Hematopoietic multipotent progenitor cell treated with erythropoietin and hydrocortisone succinate and interleukin-3 and kit ligand, for 4 days (in vitro differentiated cells): ENCODE measurements at places on chromosomes 11 and 22.

GRCh38 chr11:73810637-73811036, 23.0 kb downstream of the MRPL48 start:
- no peak for DNase-seq

DNA sequence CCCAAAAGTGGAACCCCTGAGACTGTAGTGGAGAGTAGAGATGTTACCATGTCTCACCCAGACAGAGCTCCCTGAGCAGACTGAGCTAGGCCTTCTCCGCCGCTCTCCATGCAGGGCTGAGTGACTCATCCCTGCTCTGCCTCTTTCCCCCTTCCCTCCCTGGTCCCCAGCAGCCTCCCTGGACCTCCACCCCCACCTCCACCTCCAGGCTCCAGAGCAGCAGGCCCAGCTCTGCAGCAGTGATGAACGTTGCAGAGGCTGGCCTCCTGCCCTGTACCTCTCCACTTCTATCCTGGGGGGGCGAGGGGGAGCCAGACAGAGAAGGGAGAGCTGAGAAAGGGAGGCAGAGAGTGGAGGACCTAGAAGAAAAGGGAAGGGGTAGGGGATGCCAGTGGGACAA, 19.3 kb upstream of the ARAP1 start:
- no peak for DNase-seq

- no peak for DNase-seq
Measured at GRCh38 chr11:133921513-133921912, 35.3 kb downstream of the IGSF9B start.

GRCh38 chr11:98180511-98180910, 840.2 kb upstream of the CNTN5 start:
- DNase-seq, result no peak

- no peak for DNase-seq
Measured at GRCh38 chr11:67099831-67100324, 19.2 kb upstream of the KDM2A start.

DNA sequence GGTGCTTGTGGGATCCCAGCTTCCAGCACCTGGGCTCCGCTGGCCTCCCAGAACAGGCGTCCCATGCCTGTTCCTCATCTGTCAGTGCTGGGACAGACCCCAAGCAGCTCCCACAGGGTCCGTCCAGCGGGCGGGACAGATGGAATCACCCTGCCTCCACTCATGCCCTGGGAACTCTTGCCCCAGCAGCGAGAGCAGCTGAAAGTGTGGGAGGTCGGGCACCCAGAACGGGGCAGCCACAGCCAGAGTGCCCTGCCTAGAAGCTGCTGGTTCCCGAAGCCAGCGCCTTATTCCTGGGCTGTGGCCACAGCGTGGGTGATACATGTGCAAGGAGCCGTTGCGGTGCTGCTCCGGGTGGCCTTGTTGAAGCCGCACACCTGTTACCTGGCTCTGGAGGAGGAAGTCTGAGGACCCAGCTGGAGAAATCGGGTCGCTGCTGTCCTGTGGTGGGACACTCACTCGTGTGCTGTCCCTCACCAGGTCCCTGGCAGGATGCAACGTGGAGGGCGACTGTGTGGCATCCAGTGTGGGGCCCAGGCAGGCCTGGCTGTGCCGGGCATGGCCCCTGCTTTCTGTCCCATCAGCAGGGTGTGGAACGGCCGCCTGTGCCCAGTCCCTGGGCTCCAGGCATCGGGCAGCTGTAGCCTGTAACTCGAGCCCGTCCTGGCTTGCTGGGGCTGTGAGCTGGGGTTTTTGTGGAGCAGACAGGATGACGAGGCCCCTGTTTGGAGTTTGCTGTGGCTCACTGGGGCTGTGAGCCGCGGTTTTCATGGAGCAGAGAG, 16.2 kb downstream of the GRAMD4 start:
- DNase-seq, result no peak

DNA sequence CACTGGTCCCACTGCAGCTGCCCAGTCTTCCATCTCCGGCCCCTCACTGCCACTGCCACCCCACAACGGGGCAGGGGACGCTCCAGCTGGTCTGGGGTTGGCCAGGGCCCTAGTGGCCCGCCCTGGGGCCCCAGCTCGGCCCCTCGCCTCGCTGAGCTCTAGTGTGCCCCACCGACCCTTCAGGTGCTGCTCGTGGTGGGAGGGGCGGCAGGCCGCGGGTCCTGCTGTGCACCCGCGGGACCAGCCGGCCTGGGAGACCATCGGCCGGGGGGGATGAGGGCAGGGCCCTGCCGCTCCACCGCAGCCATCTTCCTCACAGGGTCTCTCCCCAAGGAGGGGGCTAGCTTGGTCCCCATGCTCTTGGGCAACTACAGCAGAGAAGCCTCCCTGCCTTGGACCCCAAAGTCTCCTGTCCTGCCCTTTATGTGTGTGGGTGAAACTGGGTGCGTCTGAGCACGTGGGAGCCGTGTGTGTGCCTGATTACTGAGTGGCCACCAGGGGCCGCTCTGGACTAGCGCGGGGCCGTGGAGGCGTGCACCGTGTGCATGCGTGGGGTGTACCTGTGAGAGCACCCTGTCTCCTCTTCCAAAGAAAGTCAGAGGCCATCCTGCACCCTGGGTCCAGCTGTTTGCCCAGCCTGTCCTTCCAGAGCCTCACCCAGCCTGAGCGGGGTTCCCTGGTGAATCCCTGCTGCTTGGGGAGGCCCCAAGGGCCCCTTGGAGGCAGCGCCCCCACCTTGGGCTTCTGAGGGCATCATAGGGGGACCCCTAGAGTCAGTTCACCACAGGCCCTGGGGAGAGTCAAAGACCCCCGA, 6.0 kb upstream of the ACR start:
- peak; percentile 75 for DNase-seq

DNA sequence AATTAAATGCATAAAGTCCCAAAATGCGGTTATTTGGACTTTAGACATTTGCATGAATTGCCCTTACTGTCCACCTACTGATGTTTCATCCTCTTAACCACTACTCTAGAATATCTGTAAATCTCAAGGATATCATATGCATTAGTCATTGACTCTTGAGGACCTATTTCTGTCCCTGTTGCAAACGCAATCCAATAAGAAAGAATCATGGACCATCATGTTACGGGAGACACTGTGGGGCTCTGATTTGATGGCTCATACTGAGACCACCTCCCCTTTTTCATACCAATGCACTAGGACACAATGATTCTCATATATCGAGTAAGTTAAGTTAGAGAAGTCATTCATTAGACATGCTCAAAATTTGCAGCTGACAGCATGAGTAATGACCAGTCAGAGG, 14.4 kb downstream of the POU2AF2 start:
- DNase-seq, result no peak

- DNase-seq, result no peak
Measured at GRCh38 chr22:42484506-42484905, 35.1 kb downstream of the RRP7A start.

DNA sequence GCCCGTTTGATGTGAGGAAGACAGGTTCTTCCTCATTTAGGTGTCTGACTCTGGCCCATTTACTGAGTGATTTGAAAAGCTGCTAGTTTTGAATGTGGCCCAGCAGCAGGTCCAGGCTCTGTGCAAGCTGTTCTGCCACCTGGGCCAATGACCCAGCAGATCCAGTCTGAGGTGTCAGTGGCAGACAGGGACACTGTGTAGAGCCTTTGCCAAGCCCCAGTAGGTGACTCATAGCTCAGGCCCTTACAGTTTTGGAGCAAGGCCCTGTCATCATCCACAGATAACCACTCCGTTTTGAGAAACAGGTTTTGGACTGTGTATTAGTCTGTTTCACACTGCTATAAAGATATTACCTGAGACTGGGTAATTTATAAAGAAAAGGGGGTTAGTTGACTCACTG, 23.9 kb downstream of the TSPAN32 start:
- no peak for DNase-seq

DNA sequence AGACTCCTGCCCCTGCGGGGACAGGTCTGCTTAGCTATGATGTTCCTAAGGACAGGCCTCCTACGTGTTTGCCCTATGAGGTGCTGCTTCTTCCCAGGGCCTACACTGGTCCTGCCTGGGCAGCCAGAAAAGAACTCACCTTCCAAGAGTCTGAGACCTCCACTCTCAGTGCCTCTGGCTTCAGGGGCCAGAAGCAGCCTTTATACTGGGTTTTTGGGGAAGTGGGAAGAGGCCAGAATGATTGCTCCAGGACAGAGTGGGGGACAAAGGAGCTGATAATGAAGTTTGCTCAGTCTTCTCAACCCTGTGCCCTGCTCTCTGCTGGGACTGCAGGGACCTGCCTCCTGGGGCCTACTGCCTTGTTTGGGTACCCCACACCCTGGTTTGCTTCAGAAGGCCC, at the start of gene PRG3:
TSS of gene PRG3 (minus strand) at position 176 of the 400 bp plus-strand sequence. CDS start 442 bp downstream, outside the sequence.
- no peak for DNase-seq

DNA sequence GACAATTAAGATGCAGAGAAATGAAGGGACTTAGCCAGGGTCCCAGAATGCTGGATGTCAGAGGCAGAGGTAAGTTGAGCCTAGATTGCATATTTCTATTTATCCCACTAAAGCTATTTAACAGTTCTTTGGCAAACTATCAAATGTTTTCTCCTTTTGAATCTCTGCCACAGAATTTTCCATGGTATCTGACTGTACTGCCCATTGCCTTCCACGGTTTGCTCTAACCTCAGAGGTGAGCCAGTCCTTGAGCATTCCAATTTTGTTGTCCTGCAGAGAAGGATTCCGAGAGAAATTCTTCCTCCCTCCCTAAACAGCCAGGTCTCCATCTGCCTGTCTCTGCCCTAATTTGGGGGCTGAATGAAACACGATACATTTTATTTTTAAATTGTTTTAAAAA, 368.3 kb upstream of the SYN3 start:
- no peak for DNase-seq

GRCh38 chr11:612961-613300, 2.8 kb downstream of the IRF7 start:
- no peak for DNase-seq

DNA sequence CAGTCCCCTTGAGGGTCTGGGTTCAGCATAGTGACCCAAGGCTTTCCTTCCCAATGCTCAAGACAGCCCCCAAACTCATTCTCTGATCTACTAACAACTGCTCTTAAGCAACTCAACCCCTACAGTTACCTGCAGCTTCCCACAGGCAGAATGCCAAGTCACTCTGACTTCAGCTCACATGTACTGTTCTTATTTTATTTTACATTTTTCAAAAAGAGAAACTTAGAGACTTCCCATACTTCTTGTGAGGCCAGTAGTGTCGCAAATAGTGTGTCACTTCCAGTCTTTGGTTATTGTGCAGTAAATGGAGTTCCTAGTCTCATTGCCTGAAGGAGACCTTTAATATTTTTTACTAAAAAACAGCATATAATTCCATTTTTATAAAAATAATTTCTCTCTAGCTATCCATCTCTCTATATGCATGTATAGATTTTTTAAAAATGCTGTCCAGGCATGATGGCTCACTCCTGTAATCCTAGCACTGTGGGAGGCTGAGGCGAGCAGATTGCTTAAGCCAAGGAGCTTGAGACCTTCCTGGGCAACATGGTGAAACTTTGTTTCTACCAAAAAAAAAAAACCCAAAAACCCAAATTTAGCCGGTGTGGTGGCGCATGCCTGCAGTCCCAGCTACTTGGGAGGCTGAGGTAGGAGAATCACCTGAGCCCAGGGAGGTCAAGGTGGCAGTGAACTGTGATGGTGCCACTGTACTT, 41.8 kb downstream of the ENTHD1 start:
- DNase-seq, result no peak

DNA sequence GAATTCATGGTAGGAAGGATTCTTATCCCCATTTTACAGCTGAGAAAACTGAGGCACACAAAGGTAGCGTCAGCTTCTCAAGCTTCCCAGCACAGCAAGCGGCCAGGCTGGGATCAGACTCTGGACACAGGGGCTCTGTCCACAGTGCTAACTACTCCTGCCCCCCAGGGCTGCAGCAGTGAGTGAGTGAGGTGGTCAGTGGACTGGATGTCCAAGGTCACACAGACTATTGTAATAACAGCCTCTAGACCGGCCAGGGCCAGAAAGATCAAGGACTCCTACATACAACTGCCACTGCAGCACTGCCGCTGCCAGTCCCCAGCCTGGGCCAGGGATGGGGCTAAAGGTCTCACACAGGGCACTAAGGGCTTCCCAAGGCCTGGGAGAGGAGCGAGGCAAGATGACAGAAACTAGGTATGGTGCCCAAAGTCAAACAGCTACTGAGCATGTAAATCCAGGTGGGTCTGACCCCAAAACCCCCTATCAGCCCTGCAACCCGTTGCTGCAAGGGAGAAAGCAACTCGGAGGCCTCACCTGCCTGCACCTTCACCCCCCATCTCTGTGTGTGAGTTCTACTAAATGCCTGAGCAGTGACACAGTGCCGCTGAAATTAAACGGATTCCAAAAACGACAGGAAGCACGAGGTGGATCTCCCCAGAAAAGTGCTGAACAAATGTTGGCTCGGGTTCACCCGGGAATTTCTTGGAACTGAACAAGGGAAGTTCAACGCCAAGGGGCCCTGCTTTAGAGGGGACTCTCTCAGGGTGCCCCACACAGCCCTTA, 161.8 kb upstream of the GRK3 start:
- DNase-seq, result no peak

DNA sequence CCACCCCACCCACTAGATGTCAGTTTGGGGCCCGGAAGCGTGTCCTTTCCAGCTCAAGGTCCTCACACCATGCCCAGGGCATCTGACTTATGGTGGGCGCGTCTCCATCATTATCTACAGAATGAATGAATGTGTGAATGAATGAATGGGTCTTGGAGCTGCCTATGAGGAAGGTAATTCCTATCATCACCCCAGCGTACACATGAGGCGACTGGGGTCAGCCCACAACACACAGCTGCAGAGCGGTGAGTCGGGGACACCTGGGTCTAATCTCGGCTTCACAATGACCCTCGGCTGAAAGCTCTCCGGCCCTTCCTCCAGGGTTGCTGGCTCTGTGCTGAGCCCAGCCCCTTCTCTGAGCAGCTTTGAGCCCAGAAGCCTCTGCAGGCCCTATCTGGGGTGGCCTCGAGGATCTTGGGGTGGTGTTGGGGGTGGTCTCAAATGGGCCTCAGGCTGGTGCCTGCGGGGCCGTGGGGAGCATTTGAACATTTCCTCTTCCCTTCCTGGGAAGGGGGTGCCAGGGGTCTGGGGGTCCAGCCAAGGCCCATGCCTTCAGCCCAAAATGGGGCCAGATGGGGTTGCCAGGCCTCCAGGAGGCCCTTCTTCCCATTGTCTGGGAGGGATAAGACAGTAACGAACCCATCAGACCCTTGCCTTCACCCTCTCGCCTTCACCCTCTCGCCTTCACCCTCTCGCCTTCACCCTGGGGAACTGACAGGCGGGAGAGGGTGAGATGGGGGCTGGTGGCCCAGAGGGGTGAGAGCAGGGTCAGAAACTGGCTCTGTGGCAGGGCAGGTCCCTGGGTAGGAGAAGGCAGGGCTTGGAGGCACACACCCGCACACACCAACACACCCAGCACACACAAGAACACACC, 82.4 kb downstream of the MYEOV start:
- no peak for DNase-seq

DNA sequence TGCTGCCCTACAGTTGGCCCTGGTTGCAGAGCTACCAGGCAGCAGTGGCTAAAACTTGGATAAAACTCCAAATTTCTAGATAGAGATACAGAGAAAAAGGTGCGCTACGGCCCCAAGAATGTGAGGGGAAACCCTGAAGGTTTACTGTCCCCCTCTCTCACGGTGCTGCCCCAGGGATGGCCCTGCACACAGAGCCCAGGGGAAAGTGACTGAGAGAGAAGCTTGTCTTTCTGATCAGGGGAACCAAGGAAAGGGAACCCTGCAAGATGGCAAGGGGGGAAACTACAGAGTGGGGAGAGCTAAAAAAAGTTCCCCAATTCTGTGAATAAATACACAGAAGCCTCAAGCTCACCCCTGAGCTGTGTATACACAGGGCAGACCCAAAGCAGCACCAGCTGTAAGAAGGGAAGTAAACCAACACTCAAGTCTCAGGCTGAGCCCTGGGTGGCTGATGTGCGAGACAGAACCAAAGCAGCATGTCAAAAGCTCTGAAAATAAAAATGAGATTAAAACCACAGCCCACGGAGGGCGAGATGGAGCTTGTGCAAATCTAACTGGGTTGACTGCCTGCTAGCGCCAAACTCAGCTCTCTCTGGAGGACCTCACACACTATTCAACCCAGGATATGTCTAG, 22.1 kb downstream of the GNB1L start:
- peak; percentile 45 for DNase-seq
